ENCODE measurements at places on chromosomes 6 and 20. TPM values are rescaled to one million over a fixed set of nuclear protein-coding genes. Genes with fewer than 3 reads are reported as not detected.

GRCh38 chr20:50901301-50901700 is 29.9 kb downstream of the ADNP start:
- DNase-seq: no peak
- no peak overlapping the region for H3K4me3 ChIP-seq
- H3K4me1 ChIP-seq: peaks cover 38% of the 10 kb centered on the region
- H3K27me3 ChIP-seq: no peaks in the 10 kb centered on the region
- peaks cover 60% of the 10 kb centered on the region for H3K36me3 ChIP-seq

DNA sequence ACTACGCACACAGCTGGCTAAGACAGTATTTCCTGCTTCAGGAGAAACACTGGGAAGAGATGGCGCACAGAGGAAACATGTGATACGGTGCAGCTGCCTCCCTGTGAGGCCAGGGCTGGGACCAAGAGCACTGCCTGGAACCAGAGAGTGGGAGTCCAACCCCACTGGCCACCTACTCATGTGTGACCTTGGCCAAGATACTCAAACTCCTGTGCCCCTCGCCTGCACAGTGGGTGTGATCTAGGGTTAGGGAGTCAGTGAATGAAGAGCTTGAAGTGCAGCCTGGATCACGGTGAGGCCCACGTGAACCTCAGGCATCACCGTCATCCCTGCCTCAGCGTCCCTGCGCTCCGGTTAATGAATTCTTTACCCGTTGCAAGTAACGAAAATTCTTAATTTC is 41.7 kb upstream of the MPC1 start:
- H3K4me3 ChIP-seq: no peak overlapping the region
- peaks cover 19% of the 10 kb centered on the region for H3K4me1 ChIP-seq
- H3K27ac ChIP-seq: no peak overlapping the region
- H3K27me3 ChIP-seq: no peaks in the 10 kb centered on the region
- DNase-seq: no peak

- no peaks in the 10 kb centered on the region for H3K27me3 ChIP-seq
- peak; percentile 51 for DNase-seq
- H3K4me3 ChIP-seq: peak overlapping the region; percentile 68
Observed at GRCh38 chr20:63652192-63652980, 838 bp downstream of the STMN3 start.

GRCh38 chr6:113182370-113183141 is 674.6 kb upstream of the MARCKS start:
- DNase-seq: no peak
- no peaks in the 10 kb centered on the region for H3K27me3 ChIP-seq
- H3K4me3 ChIP-seq: no peak overlapping the region
- H3K27ac ChIP-seq: no peak overlapping the region
- H3K36me3 ChIP-seq: no peaks in the 10 kb centered on the region

MRS2 gene
- total RNA-seq: 24.7 TPM

CD40 gene
- total RNA-seq: 3.3 TPM

All from activated CD8-positive, alpha-beta T cell treated with anti-CD3 and anti-CD28 coated beads for 36 hours (primary cell).